Stimulated activated CD4-positive, alpha-beta T cell treated with anti-CD3 and anti-CD28 coated beads, Interleukin-1b, Interleukin-23, amount 100 ng/mL, for 1 hour (primary cell): ENCODE measurements at places on chromosomes 1 and 21.

GRCh38 chr1:64539289-64539688 lies 69.4 kb downstream of the CACHD1 start:
- no peak for DNase-seq

- DNase-seq: no peak
Measured at GRCh38 chr21:28858424-28858823, 134.3 kb downstream of the LTN1 start.

DNA sequence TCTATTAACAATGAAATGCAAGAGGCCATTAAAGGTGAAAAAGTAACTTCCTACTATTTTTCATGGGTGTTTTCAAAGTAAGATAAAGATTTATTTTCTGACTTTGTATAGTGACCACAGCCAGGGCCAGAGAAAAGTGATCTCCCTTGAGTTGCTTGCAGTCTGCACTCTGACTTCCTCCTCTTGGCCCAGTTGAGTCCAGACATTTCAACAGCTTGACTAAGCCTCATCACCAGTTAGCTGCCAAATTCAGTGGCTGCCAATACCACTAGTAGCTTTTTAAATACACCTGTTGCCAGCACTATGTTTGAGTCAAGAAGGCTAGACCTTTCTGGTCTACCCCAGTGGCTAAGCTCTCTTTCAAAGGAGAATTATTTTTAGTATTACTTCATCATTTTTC lies 3.7 kb upstream of the NEK7 start:
- DNase-seq: no peak

GRCh38 chr1:35864813-35865212 lies 18.2 kb upstream of the AGO1 start:
- no peak for DNase-seq

GRCh38 chr1:205220421-205220820 lies 7.3 kb upstream of the TMCC2 start:
- no peak for DNase-seq
